ENCODE measurements at places on chromosomes 2 and 18.

DNA sequence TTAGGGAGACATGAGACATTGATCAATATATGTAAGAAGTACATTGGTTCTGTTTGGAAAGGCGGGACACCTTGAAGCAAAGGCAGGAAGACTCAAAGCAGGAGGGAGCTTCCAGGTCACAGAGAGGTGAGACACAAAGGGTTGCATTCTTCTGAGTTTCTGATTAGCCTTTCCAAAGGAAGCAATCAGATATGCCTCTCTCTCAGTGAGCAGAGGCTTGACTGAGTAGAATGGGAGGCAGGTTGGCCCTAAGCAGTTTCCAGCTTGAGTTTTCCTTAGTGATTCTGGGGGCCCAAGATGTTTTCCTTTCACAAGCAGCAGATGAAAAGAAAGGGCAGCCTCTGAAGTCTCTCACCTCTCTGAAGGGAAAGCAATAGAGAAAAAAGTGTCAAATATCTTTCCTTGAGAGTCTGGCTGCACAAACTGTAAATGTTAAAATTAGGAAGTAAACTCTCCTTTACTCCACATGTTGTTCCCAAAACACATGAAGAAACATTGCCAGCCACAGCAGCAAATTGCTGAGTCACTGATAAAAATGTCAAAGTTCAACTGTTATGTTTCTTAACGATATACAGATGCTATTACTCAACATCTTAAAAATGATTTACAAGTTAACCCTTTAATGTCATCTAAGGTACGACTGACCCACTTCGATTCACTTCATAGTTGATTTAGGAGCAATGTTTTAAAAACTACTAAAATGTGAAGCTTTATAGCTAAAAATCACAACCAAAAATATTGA is 40.3 kb downstream of the CYB5A start:
- DNase-seq = no peak

DNA sequence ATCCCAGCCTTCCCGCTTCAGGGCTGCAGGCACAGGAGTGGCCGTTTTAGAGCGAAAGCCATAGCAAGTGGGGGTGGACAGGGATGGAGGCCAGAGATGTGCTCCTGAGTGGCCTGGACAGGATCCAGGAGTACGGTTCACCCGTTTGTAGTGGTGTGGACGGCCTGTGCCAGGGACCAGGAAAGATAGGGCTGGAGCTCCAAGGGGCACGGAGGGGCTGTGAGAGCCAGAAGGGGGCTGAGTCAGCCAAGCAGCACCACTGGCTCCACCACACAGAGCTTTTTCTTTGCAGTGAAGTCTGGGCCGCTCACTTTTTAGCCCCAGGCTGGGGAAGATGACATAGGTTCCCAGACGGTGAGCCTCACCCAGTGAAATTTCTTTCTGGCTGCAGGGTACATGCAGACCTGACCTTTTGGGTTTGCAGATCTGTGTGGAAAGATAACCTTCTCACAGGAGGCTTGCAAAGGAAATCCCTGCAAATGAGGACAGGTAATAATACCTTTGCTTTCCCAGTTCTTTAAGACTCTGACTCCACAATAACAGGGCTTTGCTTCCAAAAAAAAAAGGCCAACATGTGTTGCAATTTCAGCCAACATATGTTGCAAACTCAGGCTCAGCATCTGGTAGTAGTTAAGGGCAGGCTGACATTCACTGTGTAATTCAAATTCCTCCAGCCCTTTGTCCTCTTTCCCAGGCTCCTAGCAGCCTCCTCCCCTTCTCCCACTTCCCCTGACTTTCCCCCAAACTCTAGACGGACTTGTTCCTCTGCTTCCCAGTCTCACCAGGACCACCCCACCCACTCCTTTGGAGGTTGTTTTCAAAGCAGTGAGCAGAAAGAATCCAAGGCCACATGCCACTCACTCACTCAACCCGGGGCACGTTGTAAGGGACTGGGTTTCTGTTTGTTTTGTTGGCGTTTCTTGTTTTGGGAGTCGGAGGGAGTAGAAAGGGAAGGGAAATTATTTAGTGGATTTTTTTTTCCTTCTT is 20.3 kb upstream of the LAPTM4A start:
- no peak for DNase-seq

DNA sequence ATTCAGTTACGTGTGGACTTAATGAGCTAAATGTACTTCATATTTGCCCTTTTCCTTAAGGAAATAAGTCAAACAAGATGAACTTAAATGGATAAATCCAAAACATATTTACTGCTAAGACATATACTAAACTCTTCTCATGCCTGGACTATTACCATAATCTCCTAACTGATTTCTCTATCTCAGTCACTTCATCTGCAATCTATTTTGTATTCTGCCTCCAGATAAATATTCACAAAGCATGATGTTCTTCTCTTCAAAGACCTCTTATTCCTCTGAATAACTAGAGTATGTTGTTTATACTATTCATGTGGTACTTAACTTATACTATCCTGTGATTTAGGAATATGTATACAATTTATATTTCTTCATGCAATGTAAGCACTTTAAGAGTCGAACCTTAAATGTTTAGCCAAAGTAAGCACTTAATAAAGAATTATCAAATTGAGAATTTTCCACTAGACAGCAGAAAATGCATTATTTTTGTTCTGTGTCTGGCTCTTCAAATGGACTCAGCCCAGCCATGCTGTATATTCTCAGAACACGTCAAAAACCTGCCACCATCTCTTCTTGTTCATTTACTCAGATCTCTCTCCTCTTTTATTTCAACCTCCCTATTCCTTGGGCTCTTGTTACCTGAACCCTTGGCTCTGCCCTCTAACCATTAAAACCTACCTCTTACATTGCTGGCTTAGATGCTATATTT is 79.9 kb upstream of the ARHGAP28 start:
- peak; percentile 84 for DNase-seq

- DNase-seq = peak; percentile 68
Observed at GRCh38 chr2:72144632-72145288, 2.9 kb downstream of the CYP26B1 start.

GRCh38 chr18:58370612-58371011 is 258.3 kb downstream of the ALPK2 start:
- no peak for DNase-seq

- no peak for DNase-seq
Observed at GRCh38 chr2:9140645-9141044, 66.0 kb upstream of the ASAP2 start.
